ENCODE measurements at places on chromosomes 5 and 9.

DNA sequence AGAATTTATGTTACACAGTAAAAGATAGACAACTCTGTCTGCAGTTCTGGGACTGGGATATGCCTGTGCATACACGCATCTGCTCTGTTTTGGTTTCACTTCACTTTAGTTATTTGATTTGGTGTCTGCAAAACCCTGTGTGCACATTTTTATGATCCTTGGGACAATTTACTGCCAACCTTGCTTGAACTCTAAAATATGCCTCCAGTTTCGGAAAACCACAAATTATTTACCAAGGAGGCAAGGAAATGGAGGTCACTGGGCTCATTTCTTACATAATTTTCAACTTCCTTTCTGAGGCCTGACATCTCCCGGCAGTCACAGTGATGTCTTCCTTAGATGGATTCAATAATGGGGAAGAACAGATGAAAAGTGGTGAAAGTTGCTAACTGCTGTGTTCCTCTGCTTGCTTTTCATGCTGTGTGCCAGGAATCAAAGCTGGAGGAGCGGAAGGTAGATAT lies 61.2 kb upstream of the TAF11L2 start:
- no peak for DNase-seq

- DNase-seq: no peak
These were observed 69.7 kb upstream of the ABL1 start for GRCh38 chr9:130765137-130766020.

DNA sequence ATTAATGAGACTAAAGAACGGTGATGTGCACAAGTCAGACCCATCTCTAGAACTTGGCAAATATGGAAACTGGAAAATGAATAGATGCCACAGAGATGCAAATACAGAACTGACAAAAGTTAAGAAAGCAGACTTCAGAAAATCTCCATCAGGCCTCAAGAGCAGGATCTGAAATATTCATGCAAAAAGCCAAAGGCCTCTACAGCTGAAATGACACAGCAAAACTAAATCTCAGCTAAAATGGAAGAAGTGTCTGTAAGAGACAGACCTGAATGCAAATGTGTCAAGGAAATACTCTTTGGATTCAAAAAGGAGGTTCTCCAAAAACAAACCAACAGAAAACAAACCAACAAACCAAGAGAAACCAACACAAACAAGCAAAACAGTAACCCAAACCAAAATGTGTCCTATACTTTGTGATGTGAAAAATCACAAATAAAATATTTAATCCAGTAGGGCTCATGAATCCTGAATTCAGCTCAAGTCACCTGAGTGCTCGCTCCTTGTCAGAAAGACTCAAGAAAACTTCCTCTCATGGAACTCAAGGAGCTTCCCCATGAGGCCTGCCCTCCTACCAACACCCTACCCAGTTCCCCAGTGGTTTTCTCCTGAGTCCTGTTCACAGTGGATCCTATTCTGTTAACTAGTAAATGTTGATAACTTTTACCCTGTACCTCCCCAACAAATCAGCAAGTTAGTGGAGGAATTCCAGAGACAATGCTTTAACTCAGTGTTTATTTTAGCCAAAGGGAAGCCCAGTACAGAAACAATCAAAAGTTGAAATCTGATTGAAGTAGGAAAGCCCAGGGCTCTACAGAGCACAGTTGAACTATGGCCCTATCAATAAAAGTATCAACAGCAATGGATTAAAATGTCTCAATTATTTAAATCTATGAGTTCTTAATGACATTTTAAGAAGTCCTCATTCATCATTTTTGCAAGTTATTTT lies 14.6 kb downstream of the MRPS27 start:
- DNase-seq: no peak

DNA sequence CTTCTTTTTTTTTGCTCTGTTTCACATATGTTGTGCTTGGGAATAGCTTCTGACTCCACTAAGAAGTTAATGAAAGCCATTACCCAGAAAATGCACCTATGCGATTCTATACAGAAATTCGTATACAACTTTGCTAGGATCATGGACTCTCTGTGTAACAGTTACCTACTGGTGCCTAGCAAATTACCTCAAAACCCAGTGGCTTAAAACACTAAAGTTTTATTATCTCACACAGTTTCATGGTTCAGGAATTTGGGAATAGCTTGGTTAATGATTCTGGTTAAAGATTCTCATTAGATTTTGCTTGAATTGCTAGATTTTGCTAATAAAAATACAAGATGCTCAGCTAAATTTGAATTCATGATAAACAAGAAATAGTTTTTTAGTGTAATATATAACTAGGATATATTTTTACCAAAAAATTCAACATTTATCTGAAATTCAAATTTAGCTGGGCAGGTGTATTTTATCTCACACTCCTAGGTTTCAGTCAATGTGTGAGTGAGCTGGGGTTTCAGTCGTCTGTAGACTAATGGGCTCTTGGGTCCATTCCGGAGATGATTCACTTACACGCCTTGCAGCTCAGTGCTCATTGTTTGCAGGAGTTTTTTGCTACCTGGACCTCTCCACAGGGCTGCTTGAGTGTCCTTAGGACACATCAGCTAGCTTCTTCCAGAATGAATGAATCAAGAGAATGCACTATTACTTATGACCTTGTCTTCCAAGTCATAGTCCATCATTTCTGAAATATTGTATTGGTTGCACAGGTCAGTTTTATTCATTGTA lies 75.1 kb downstream of the MROH2B start:
- DNase-seq: no peak

DNA sequence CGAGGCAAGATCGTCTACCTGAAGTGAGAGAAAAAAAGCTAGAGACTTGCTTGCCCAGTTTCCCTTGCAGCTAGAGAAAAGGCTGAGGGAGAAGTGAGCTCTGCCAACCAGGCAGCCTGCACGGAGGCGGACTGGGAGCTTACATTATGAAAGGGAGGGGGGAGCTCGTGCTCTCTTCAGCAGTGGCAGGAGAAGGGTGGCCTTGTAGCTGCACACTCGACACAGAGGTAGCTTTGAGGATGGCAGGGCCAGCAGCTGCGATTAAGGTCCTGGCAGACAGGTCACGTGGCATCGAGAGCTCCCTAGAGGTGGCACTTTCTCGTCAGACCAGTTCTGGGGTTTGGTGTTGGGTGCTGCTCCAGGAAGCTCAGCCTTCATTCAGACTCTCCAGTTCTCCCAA lies 26.7 kb downstream of the APBA1 start:
- no peak for DNase-seq

DNA sequence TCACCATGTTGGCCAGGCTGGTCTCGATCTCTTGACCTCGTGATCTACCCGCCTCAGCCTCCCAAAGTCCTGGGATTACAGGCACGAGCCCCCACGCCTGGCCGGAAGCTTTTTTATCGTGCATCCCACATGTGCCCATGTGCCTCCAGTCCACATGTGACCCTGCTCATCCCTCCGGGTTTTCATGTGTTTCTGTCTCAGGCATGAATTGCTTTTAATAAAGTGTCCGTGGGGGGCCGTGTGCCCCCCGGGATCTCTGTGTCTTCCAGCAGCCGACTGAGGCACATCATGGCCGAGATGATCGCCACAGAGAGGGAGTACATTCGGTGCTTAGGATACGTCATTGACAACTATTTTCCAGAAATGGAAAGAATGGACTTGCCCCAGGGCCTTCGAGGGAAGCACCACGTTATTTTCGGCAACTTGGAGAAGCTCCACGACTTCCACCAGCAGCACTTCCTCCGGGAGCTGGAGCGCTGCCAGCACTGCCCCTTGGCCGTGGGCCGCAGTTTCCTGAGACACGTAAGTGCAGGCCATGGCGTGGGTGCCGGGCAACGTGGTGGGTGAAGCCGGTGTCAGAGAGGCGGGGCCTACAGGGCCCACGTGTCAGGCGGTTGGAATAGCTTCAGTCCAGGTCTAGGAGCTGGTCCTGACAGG lies 22.1 kb upstream of the LRRC14B start:
- no peak for DNase-seq

DNA sequence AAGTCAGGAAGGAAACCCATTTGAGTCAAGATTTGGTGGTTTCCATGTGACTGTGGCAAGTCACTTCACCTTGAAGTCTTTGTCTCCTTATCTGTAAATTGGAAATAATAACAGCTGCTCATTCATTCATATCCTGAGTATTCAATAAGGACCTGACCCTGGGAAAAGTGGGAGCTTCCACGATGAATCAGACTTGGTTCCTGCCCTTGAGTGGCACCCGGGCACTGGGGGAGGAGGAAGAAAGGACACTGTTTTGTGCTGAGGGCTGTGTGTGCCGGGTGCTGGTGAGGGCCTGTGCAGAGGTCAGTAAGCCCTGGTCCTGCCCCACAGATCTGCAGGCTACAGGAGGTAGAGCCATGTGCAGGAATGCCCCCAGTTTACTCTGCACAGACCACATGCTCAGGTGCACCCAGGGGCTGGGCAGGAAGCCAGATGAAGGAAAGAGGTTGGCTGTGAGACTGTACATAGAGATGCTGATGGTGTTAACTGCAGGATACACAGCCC lies 6.8 kb downstream of the NDST1 start:
- DNase-seq: no peak

GRCh38 chr9:125190361-125190801 lies 778 bp upstream of the PPP6C start:
- no peak for DNase-seq

GRCh38 chr9:4503103-4503502 lies 12.8 kb downstream of the SLC1A1 start:
- no peak for DNase-seq

DNA sequence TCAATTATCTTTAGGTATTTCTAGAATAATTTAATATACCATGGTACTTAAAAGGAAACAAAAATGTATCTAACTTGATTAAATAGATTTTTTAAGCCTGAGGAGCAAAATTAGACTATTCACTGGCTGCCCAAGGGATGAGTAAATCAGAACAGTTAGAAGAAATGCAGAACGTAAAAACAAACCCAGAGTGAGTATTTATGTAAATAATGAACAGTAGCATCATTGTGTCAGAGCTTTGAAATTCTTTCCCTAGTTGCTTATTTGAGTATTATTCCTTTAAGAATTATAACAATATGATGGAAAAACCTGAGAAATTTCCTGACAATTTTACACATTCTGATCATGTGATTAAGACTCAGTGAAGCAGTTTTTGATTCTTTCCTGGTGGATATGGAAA lies 200.9 kb downstream of the GDNF start:
- no peak for DNase-seq

GRCh38 chr5:10827571-10827970 lies 66.5 kb upstream of the DAP start:
- DNase-seq: no peak

- no peak for DNase-seq
These were observed 1145.0 kb downstream of the MAT2B start for GRCh38 chr5:164650427-164650826.

- no peak for DNase-seq
These were observed 111.6 kb downstream of the ZNF608 start for GRCh38 chr5:124634741-124635323.

DNA sequence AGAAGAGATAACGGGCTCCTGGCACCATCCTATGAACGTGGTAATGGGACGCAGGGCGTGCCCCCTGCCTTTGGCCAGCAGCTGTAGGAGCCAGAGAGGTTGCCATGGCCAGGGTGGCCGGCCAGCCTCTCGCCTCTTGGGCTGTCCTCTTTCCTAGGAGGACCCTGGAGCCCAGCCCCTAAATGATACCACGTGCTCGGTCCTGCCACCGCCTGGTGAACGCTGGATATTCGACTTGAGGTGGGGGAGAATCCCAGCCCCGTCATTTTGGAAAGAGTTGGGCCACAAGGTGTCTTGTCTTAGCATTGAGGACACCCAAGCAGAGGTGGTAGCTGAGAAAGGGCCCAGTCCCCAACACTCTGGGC lies 391 bp upstream of the NRG2 start:
- no peak for DNase-seq

DNA sequence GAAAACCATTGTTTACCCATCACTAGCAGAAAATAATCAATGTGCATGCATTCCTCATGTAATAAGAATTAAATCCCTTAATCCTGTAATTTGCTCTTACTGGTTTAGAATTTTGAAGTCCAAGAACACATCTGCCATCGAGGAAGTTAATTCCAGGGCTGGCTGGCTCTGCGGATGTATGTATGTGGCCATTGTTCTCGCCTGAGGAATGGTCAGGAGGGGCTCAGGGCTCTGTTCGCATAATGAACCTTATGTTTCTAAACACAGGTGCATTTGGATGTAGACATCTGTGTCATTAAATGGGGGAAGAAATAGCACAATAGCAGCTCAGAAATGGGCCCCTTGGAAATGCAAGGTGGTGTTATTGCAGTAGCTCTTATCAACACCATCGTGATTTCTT lies 148.6 kb upstream of the GAS1 start:
- DNase-seq: no peak

- no peak for DNase-seq
These were observed 114.9 kb downstream of the AUH start for GRCh38 chr9:91246846-91247245.

DNA sequence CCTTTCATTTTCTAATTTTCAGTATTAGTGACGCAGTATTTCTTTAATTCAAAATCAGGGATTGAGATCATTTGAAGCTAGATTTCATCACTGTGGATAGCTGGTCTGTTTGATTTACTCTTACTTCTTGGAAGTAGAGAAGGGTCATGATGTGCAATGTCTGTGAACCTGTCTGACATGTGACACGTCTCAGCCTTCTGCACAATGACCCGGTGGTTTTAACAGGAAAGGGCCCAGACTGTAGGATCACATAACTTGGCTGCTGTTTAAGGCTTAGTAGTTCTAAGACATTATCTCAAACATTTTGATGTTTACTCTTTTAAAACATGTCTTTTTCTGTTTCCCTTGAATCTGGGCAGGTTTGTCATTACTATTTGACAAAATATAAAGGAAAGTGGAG lies 823.3 kb upstream of the NUDT12 start:
- DNase-seq: no peak

DNA sequence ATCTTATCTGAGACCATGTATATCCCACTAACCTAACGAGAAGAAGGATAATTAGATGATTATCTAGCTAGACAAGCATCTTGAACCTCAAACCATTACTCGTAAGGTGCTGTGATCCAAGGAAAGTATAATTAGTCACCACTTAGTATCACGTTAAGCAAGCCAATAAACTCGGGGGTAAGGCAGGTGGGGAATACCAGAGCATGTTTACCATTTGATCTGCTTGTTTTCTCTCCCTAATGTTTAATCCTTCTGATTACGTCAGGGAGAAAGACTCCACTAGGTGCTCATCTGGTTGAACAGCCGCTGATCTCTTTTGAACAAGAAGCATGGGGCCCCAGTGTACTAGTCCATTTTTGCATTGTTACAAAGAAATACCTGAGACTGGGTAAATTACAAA lies 69.9 kb upstream of the SLC1A1 start:
- DNase-seq: no peak
